ENCODE measurements at places on chromosomes 16 and 17. TPM values are rescaled to one million over a fixed set of nuclear protein-coding genes. Genes with fewer than 3 reads are reported as not detected.

The MLKL gene
- 1.4 TPM for total RNA-seq

The TAT gene
- total RNA-seq, result not detected

The KRT24 gene
- not detected for total RNA-seq

The OTOA gene
- 0.64 TPM for total RNA-seq

The KIF18B gene
- total RNA-seq, result 0.03 TPM
